GM12878 (cell line): ENCODE measurements at places on chromosomes 1 and 21. TPM values are rescaled to one million over a fixed set of nuclear protein-coding genes. Genes with fewer than 3 reads are reported as not detected.

GRCh38 chr1:187091666-187092065, 262.9 kb downstream of the PLA2G4A start:
- no peak for DNase-seq

DNA sequence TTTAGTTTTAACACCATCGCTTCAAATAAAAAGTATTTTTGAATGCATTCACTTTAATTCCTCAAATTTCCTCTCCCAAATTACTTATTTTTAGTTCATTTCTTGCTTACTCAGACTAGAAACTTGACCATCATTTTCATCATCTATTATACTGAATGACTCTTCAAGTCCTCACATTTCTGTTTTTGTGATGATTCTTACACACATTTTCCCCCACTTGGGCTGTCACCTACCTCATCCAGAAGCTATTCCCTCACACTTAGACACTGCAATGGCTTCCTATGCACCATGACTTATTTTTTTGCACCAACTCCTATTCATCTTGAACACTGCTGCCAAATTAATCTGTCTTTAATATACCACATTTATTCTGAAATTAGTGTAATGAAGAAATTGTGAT, 239.6 kb upstream of the DUSP10 start:
- DNase-seq, result no peak

DNA sequence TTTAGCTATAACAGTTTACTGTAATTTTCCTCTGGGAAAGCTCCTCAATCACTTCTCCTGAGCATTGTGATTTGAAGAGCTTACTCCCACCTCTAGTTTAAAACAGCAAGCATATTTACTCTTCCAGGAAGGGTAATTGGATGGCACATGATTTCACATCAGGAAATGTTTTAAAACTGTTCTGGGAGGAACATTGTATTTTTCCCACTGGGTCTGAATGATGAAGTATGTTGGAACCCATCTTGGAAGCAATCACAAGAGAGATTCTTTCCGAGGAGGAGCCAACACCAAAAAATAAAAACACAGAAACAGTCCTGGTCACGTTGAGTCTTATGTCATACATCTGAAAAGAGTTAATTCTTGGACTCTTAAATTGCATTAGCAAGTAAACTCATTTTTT, 17.3 kb downstream of the MAP10 start:
- no peak for DNase-seq

The H3-3A gene
- polyA plus RNA-seq, result 421 and 441 TPM in 2 replicates
